ENCODE measurements at places on chromosomes 3 and 15.

- DNase-seq: no peak
These were observed 88.6 kb upstream of the ZNF385D start for GRCh38 chr3:21839592-21839991.

DNA sequence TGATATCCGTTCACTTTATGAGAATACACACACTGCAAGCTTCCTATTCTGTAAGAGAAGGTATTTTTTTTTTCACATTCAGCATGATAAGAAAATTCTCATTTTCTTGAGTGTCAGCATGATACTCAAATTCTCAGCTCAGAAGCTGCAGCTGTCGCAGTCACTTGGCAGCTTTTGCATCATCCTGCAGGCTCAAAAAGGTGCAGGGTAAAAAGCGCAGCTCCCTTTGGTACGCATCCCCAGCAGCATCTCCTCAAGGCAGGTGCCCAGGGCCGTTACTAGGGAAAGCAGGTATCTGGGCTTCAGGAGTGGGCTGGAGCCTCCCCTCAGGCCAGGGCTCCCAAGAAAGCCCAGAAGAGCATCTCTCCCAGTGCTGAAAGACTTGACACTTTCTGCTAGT, 22.3 kb downstream of the LNP1 start:
- no peak for DNase-seq

DNA sequence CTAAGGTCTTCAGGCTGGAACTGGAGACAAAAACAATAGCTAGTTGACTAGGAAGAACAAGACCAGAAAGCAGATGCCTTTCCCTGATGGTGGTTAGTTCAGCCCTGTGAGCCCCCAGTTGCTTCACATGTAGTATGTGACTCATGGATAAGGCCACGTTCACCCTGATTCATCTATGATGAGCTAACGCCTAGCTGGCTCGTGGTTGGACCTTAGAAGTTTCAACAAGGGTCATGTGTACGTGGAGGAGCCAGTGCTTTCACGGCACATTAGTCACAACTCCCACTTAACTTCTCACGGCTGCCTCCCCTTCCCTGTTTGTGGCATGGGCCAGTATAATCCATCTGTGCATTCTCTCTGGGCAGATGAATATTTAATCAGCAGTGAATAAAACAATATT, 20.6 kb downstream of the COL8A1 start:
- no peak for DNase-seq

DNA sequence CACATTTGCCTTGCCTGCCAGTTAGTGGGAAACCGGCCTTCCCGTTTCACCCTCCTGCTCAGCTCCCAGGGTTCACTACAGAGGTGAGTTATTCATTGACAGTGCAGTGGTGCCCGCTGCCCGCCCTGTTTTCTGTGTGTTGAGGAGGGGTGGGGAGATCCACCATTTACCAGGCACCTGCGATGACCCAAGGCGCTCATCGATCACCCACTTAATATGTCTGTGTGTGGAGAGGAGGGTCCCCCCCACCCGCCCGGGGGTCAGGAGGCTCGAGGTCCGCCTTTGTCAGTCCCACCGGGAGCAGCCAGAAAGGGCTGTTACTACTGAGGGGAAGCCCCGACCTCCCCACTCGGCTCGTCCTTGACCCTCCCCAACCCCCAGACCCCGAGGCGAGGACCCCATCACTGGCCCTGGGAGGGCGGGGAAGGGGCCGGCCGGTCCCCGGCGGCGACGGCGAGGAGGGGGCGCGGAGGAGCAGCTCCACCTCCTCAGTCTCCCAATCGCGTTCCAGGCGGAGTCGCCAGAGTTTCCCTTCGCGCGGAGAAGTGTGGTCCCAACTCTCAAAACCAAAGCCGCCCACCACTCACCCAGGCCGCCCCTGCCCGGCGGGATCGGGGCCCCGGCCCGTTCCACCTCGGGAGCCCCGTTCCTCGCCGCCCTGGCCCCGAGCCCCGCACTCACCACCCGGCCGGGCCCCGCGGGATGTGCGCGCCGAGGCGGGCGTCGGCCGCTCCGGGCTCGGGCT, 1.1 kb downstream of the PLXNB1 start:
- no peak for DNase-seq

DNA sequence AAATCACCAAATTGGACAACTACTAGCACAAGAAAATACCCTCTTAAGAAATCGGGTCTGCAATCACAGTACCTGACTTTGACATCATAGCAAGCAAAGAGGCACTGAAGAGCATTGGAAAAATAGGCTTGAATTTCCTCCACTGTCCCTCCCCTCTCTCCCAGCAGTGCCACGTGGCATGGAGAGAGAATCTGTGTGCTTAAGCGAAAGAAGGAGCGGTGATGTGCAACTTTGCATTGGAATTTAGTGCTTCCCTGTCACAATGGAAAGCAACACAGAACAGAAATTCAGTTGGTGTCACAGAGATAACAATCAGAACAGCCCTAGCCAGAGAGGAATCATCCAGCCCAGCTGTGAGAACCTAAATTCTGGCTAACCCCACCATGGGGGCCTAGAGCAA, 207.5 kb upstream of the SLITRK3 start:
- no peak for DNase-seq

DNA sequence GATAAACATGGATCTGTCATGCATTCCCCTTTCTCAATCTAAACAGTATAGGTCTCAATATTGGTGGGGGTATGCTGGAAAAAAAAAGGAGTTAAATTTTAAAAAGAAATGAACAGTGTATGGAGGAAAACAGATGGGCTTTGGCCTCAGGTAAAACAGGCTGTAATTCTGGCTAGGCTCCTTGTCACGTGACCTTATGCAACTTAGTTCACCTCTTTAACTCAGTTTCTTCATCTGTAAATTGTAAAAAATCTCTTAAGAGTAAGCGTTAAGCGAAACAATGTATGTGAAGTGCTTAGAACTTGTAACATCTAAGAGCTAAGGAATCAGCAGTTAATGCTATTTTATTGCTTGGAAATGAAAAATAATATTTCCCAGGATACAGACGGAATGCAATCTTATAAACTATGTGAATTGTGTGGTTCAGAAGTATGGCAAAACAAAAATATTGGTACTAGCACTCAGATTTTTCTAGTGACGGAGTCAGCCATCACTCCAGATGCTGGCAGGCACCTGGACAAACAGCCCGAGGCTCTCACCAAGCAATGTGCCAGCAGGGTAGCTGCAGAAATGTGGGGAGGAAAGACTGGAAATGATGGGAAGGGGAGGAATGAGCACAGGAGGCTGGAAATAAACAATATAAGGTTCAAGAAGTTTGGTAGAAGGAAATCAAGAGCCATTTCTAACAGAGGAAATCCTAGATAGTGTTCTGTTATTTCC, 172.8 kb downstream of the USP13 start:
- DNase-seq: no peak

GRCh38 chr3:114830652-114831051, 316.4 kb downstream of the ZBTB20 start:
- no peak for DNase-seq

GRCh38 chr3:187430576-187430975, 62.4 kb downstream of the RTP4 start:
- DNase-seq: no peak

DNA sequence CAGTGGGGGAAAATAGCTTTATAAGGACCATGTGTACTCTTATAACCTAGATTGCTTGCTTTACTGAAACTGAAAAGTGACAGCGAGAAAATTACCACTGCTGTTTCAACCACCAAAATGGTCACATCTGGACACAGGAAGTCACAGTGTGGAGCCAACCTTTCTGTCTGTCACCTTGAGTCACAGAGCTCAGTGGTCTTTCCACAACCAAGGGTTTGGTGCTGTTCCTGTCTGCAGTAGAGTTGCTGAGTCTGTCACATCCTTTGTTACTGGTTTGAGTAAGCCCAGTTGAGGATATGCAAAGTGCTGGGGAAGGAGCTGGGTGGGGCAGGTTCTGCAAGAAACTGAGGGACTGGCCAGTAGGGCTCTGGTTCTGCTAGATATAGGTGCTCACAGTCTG, 139.1 kb upstream of the EIF1B start:
- DNase-seq: no peak

DNA sequence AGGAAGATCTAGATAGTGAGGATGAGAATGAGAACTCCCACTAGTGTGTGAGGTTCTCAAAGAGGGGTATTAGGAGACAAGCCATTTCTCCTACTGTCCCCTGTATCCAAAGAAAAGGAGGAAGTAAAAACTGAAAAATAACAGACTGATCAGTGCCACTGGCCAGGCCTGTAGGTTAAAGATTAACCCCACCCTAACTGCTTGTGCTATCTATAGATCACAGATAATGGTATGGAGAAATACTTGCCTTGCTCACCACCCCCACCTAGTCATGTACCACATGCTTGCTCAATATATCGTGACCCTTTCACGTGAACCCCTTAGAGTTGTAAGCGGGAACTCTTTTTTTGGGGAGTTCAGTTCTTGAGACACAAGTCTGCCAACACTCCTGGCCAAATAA, 519.7 kb upstream of the FRG2C start:
- no peak for DNase-seq

GRCh38 chr3:42308651-42309050, 42.7 kb upstream of the CCK start:
- no peak for DNase-seq

GRCh38 chr15:78855746-78856145, 16.9 kb upstream of the MORF4L1 start:
- DNase-seq: no peak

DNA sequence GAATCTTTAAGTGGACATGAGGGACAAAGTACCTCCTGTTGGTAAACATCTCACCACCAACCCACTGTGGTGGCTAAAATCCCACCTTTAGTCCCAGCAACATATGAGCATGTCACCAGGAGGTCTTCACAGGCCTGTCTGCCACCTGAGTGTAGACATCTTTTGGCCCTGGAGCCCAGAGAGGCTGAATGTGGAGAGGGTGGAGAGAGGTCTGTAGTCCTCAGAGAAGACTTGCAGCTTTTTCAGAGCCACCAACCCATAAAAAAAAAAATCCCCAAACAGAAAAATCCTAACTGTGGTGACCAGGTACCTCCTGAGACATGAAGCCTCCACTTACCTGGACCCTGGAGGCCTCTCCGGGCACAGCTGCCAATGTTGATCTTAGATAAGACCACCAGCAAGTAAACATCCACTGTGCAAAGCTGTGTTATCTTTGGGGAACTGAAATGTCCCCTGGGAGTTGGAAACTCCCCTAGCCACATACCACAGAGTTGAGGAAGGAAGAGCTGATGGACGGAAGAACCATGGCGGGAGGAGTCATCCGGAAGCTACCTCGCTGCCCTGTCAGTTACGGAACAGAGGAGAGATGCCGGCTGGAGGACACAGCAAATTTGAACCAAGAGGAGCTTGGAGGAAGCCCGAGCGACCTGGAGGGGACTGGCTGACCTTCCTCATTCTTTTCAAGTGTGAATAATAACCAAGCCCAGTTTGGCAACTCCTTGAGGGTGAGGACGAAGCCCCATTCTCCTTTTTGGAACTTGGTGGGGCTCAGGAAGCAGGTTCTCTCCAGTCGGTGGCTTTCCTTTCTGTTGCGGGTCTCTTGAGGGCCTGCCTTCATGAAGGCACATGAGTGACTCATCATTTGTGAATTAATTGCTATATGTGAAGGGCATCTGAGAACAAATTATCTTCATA, at the start of gene GHRL:
GHRL (minus strand) TSS at position 443 of the 915 bp plus-strand sequence. CDS start 2,767 bp downstream, outside the sequence.
- DNase-seq: peak; percentile 19

DNA sequence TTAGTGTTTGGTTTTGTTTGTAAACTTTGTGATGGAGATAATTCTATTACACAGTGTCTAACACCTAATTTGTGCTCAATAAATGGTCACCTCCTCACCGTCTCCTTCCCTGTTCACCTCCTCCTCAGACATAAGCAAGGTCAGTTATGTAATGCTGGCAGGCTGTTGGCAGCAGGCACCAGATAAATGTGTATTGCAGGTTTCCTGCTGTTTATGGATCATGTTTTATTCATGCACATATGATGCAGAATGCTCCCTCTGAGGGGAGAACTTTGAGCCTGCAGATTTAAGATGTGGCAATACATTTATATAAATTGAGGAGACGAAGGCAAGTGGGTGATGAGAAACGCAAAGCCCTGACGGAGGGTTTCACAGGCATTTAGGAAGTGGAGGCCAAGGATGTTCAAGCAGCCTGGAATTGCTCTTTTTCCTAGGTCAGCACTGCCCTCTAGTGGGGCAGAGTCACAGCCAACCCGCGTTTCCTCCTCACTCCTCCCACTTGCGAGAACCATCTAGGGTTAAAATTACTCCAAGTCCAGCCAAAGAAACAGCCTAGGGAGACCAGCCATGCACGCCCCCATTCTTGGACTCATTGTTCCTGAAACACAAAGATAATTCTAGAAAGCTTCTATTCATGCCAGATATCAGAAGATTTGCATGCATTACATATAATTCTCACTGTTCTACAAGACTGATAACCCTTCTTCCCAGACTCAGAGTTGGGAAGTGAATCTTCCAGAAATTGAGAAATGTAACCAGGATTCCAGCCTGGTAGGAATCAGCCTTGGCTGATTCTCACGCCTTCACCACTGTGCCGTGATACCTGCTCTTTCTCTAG, 228.7 kb downstream of the SLCO3A1 start:
- DNase-seq: peak; percentile 51

- DNase-seq: no peak
These were observed 19.8 kb downstream of the MEGF11 start for GRCh38 chr15:66233487-66234415.

DNA sequence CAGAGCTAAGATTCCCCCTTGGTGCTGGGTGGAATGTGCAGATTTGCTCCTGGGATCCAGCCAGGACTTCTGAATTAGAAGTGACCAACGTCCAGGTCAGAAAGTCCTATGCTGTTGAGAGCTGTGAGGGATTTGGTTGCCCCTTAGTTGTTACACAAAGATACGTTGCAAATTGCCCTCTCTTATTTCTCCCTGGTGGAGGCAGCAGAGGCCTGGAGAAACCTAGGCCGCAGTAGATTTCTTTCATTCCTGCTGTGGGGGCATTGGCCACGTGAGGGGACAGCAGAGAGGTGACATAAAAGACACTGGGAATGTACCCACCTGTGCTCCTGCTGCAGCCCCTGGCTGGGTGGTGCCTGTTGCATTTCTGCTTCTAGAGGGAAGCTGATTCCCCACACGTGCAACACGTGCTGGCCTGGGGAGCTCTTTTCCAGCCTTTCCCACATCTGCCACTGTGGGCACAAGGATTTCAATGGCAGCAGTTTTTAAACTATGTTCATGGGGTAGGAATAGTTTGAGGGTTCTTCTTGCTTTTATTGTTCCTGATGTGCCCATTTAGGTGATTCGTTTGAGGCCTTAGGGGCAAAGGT, 65.7 kb downstream of the SYNM start:
- no peak for DNase-seq

DNA sequence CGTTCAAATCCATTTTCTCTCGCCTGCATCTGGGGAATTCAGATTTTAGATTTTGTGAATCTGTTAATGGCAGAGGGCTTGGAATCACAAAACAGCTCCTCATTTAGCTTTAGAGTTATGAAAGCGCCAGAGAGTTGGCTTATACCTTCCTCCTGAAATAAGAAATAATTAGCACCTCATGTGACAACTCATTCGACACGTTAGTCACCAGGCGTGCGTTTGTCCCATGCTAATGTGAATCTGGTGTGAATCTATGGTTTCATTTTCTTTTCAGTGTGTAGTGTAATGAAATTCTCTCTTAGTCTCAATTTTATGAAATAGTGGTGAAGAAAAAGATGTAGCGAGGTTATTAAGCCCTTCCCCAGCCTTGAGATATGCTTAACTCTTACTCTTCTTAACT, 89.4 kb downstream of the EDEM1 start:
- DNase-seq: no peak

Measured in CD4-positive, alpha-beta T cell treated with Interleukin-12 subunit alpha and Interleukin-12 subunit beta, for 1 hour (primary cell).